ENCODE measurements at places on chromosomes 7 and 10.

- DNase-seq = no peak
These were observed 46.6 kb downstream of the LRRN3 start for GRCh38 chr7:111137296-111138192.

GRCh38 chr7:129169171-129169671 is 19.2 kb upstream of the SMO start:
- no peak for DNase-seq

- no peak for DNase-seq
These were observed 108.4 kb downstream of the HIPK2 start for GRCh38 chr7:139669106-139670061.

DNA sequence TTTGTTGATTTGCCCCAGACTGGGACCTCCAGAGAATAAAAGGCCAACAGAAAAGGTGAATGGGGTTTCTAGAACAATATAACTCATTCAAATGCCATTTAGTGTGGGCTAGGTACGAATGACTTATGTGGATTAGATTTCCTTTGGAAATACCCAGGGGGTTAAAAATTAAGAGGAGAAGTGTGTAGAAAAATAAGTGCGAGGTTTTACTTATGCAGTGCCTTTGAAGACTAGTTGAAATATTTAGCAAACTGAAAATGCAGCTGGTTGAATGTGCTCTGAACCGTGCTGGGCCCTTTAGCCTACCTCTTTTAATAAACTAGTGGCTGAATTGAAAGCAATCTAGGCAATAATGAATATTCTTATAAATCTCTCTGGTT is 180.6 kb downstream of the LRMDA start:
- no peak for DNase-seq

GRCh38 chr10:30836406-30836805 is 195.3 kb downstream of the ZNF438 start:
- no peak for DNase-seq

GRCh38 chr10:86594535-86594934 is 59.8 kb upstream of the OPN4 start:
- no peak for DNase-seq

DNA sequence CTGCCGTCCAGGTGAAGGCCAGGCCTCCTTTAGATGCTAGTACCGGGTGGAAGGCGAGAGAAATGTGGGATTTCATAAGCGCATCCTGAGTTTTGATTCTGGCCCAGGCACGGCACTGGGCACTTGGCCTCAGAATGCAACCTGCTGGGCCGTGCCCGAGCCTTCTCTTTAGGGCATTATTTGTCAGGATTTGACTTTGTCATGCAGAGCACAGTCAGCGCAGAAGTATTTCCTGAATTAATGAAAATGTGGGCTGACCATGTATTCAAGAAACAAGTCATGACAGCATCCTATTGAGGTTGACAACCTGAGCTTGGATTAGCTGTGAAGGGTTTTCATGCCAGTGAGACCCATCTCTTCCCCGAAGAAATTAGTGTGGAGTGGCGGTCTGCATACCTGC is 34.4 kb downstream of the RCC1L start:
- DNase-seq = no peak

- no peak for DNase-seq
These were observed 143.0 kb downstream of the TSPAN12 start for GRCh38 chr7:120714945-120715344.

DNA sequence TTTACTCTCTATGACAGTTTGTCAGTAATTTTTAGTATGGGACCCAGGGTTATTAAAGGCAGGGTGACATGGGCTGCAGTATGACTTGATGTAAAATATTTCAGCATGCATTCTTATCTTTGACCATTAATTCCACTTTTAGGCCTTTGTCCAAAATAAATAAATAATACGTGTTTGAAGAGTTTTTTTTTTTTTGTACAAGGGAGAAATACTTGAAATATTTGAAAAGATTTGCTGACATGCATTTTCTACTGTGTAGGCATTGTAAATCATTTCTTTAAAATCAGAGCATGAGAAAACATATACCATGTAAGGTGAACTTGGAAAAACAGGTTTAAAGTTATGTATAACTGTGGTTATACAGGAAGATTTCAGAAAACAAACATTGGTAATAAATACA is 23.5 kb downstream of the NRG3 start:
- DNase-seq = no peak

DNA sequence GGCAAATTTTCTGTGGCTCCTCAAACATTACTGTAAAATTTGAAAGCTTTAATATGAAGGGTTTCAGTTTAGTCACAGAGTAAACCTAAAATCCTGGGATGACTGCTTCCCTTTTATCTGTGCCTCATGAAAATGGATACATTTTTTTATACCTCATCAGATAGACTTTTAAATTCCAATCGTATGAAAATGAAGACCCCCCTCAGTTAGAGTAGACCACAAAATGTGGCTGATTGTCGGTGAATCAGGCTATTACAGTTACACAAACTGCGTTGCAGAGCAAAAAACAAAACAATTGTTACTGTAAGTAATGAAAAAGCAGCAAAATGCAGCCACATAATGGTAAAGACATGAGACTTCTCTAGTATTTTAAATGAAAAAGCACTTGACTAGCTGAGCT is 296.2 kb downstream of the CNTNAP2 start:
- DNase-seq = no peak

All from AG04449 (cell line).